Sigmoid colon (tissue), 7 donors: ENCODE measurements at places on chromosomes 3 and 15. TPM values are rescaled to one million over a fixed set of nuclear protein-coding genes. Genes with fewer than 3 reads are reported as not detected.

DNA sequence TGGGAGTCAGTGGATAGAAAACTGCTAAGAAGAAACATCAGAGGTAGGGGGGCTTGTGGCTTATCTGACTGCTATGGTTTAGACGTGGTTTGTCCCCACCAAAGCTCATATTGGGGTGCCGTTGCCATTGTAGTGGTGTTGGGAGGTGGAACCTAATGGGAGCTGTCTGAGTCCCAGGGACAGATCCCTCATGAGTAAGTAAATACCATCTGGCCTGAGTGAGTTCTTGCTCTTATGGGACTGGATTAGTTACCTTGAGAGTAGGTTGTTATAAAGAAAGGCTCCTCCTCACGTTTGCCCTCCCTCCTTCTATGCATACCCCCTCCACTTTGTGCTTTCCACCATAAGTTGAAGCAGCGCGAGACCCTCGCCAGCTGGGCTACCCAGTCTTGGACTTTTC lies 53.4 kb upstream of the VILL start:
- no peak for DNase-seq

DNA sequence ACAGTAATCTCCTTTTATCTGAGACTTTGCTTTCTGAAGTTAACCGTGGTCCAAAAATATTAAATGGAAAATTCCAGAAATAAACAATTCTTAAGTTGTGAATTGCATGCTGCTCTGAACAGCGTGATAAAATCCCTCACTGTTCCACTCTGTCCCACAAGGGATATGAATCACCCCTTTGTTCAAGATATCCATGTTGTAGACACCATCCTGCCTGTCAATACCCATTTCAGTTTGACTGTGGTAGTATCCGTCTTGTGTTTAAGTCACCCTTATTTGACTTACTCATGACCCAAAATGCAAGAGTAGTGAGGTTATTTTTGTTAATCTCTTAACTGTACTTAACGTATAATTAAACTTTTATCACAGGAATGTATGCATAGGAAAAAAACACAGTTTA lies 435.0 kb downstream of the SHQ1 start:
- DNase-seq = no peak

- DNase-seq = no peak
Measured at GRCh38 chr3:187490366-187490765, 122.2 kb downstream of the RTP4 start.

DNA sequence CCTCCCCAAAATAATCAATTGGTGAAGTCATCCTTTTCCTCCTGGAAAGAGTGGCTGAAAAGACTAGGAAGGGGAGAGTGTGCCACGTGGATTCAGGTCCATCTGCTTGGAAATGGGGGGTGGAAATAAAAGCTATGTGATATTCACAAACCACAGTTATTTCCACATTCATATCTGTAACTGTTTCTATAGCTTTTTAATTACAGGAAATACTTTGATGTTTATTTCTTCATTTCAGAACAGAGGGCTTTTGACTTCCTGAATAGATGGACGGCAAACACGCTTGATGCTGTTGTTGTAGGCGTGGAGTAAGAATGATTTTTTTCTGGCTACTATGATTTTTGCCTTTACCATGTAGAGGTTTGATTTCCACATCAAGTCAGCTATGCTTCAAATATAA lies 10.1 kb downstream of the AADACL2 start:
- no peak for DNase-seq

DNA sequence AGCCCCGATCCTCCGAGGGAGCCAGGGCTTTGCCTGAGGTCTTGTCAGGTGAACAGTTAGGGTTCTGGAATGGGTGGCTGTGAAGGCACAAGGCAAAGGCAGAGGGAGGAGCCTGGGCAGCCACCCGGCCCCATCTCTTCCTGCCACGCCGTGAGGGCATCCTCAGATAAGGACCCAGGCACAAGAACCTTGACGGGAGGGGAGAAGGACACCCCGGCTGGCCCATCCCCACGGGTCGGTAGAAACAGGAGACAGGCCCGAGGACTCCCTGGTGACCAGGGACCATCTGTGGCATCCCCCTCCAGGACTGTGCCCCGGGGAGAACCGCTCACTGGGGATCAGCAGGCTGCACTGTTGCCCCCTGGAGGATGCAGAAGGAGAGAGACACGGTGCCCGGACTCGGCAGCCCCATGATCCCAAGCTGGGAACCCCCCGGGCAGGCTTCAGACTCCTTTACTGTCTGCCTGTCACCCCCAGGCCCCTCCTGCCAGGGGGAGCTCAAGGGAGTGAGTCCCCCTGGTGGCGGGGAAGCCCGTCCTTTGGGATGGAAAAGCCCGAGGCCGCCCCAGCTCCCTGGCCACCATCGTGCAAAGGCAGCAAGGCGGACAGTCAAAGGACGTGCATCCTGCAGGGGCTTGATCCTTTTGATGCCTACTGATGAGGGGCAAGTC lies 12.3 kb upstream of the PCSK6 start:
- no peak for DNase-seq

GRCh38 chr3:57026944-57027343 lies 33.5 kb upstream of the SPATA12 start:
- no peak for DNase-seq

DNA sequence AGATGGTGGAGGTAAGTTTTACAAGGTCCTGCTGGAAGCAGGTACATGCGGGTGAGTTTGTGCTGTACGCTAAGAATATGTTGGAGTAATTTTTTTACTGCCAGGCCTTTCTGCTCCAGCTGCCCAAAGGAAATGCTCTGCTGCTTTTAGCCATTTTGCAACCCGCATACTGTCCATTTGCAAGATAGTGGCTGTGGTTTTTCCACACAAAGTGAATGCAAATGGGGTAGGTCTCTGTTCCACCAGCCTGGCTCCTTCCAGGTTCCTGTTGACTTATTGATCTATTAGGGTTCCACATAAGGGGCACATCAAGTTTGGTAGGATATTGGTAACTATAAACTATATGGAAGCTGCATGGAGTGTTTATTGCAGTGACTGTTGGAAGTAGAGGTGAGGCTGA lies 227.1 kb downstream of the SI start:
- DNase-seq = no peak

GRCh38 chr3:52983828-52984227 lies 62.0 kb downstream of the SFMBT1 start:
- no peak for DNase-seq

- DNase-seq = no peak
Measured at GRCh38 chr3:157136647-157137387, 23.1 kb downstream of the CCNL1 start.

GRCh38 chr3:114476511-114476910 lies 182.7 kb downstream of the TIGIT start:
- DNase-seq = no peak

GRCh38 chr15:36978126-36978525 lies 122.2 kb downstream of the MEIS2 start:
- DNase-seq = no peak

DNA sequence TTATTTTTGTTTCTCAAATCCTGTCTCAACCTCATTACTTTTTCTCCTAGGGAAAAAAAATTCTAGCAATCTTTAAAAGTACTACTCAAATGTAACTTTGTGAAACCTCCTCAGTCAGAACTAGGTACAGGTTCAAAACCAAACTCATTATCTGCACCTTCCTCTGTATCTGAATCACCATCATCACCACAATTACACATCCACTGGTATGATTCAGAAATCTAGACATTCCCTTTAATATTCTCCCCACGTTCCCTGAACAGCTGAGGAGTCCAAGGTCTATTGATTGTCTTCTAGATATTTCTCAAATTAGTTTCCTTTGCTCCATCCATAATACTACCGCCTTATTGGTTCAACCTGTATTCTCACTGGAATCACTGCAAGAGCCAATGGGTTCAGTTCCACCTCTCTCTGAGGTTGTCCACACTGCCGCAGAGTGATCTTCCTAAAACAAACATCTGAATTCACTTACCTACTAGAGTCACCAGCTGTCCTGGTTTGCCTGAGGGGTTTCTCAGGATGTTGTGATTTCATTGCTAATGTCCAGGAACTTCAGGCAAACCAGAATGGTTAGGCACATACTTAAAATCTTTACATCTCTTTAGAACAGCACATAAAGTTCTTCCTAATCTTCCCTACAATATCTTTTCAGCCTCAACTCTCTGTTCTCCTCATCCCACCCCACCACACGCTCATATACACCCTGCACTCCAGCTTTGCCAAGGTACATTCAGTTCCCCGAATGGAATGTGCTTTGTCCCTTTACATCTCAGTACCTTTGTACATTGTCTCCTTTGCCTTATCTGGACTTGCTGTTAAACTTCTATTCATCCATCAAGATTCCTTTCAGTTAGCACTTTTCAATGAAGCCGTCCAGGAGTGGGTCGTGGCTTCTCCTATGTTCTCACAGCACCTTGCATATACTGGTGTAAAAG lies 24.2 kb downstream of the ATP13A4 start:
- no peak for DNase-seq

- DNase-seq = no peak
Measured at GRCh38 chr3:87694678-87695077, 364.1 kb downstream of the CGGBP1 start.

DNA sequence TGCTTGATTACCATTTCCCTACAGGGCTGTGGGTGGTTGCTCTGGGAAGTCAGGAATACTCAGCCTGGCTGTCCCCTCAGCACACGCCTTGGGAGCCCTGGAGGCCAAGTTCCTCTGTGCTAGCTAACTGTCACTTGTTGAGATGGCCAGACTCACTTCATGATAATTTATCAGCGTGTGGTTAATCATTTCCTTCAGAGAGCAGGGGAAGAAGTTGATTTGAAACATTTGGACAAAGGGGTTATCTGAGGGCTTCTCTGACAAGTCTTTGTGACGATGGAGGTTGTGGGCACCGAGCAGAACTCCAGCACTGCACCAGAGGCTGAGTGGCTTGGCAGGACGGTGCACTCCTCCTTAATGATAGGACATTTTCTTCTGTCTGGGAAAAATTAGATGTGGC lies 61.9 kb downstream of the WHAMM start:
- DNase-seq = no peak

DNA sequence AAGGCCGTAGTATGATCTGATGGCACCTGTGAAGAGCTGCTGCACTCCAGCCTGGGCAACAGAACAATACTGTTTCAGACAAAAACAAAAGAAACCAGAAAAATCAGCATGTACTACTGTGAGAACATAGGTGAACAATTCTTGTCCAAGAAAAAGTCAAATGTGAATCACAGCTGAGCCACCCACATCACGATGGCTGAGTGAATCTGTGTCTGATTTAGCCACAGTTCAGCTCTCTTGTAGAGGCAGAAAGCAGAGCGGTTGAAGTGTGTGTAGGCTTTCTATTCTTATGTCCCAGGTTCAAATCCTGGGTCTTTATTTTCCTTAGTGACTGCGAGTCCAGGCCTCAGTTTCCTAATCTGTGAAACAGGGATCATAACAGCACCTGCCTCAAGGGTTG lies 4.4 kb upstream of the FURIN start:
- no peak for DNase-seq

- peak; percentile 93 for DNase-seq
Measured at GRCh38 chr3:129121792-129122411, at the start of gene RAB43. Gene RAB43, minus strand, starts transcription at chr3:129121804. Its CDS starts 315 bp downstream, at chr3:129121489.

DNA sequence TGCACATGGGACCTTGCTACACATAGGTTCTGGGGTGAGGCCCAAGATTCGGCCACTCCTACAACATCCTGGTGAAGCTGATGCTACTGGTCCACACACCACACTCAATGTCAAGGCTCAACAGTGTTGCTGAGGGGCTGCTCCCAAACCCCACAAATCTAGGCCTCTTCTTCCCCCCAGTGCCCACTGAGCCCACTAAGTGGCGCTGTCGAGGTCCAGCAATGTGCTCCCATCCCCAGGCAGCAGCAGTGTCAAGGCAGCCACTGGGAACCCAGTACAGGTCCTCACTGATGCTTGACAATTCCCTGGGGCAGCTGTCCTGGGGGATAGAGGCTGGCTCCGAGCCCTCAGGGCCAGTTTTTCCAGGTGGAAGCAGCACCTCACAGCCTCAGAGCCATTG lies 21.5 kb downstream of the SCN5A start:
- no peak for DNase-seq

- peak; percentile 80 for DNase-seq
Measured at GRCh38 chr15:85831415-85832113, 36.8 kb upstream of the KLHL25 start.

DNA sequence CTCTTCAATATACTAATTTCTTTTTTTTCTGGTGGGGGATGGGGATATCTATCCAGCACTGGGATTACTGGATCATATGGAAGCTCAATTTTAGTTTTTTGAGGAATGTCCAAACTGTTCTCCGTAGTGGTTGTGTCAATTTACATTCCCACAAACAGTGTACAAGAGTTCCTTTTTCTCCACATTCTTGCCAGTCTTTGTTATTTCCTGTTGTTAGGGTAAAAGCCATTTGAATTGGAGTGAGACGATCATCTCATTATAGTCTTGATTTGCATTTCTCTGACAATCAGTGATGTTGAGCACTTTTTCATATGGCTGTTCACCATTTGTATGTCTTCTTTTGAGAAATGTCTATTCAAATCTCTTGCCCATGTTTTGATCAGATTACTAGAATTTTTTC lies 12.8 kb upstream of the WDR49 start:
- DNase-seq = no peak

GRCh38 chr3:58563386-58564035 lies 13.7 kb downstream of the FAM107A start:
- DNase-seq = no peak

- DNase-seq = no peak
Measured at GRCh38 chr3:64870876-64871646, 183.3 kb upstream of the ADAMTS9 start.

- peak; percentile 57 for DNase-seq
Measured at GRCh38 chr3:127196466-127197299, 3.8 kb downstream of the PRR23E start.

GRCh38 chr3:190306513-190307163 lies 15.6 kb downstream of the CLDN1 start:
- DNase-seq = peak; percentile 80

GRCh38 chr3:120587332-120587975 lies 8.7 kb upstream of the NDUFB4 start:
- no peak for DNase-seq

DNA sequence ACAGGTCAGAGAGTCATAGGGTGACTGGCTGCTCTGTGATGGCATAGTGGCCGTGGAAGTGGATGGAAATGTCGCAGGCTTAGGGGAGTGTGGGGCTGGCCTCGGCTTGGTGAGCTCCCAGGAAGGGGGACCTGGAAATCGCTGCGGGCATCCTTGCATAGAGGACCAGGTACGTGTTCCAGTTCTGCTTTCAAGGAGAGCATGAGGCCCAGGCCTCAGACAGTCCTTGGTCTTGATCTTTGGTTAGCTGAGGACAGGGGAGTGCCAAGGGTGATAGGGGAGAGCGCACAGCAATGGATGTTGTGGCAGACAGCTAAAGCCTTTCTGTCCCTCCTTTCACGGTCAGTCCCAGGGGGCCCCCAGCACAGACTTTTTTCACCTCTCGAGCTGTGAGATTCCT lies 110.5 kb downstream of the SNRPN start:
- DNase-seq = peak; percentile 39

SSR3 gene
- total RNA-seq = 94.2 TPM

NPAP1 gene
- total RNA-seq = 0.41 TPM

SERPINI2 gene
- 0.27 TPM for total RNA-seq

SLC28A1 gene
- not detected for total RNA-seq

LRTM1 gene
- not detected for total RNA-seq

IGSF10 gene
- total RNA-seq = 1.6 TPM

CCPG1 gene
- total RNA-seq = 56.4 TPM

CYP11A1 gene
- total RNA-seq = 1.7 TPM

GALNT15 gene
- 211 TPM for total RNA-seq
